ENCODE measurements at places on chromosomes 2 and 18. TPM values are rescaled to one million over a fixed set of nuclear protein-coding genes. Genes with fewer than 3 reads are reported as not detected.

LOXL3 gene
- total RNA-seq: 162 TPM

NPHP1 gene
- 11.8 TPM for total RNA-seq

DSEL gene
- total RNA-seq: 49.8 TPM

SPC25 gene
- total RNA-seq: 3.7 TPM

NRP2 gene
- 109 TPM for total RNA-seq

CSRNP3 gene
- total RNA-seq: 0.13 TPM

CYP26B1 gene
- total RNA-seq: 0.52 TPM

FAM228A gene
- 0.43 TPM for total RNA-seq

ODC1 gene
- 164 TPM for total RNA-seq

RNU2-63P gene
- not detected for total RNA-seq

SEPTIN10 gene
- 183 TPM for total RNA-seq

RNF25 gene
- 27.6 TPM for total RNA-seq

PLEKHH2 gene
- total RNA-seq: 27.0 TPM

MXD1 gene
- total RNA-seq: 7.7 TPM

SERPINB3 gene
- total RNA-seq: not detected

CCDC102B gene
- total RNA-seq: 1.3 TPM
